ENCODE measurements at places on chromosomes 1 and 21.

- no peaks in the 10 kb centered on the region for H3K36me3 ChIP-seq
- no peaks in the 10 kb centered on the region for H3K27me3 ChIP-seq
- DNase-seq = no peak
- no peak overlapping the region for H3K4me3 ChIP-seq
- no peak overlapping the region for H3K27ac ChIP-seq
Observed at GRCh38 chr1:86848654-86849053, 65.3 kb downstream of the SELENOF start.

- DNase-seq = no peak
- no peaks in the 10 kb centered on the region for H3K27me3 ChIP-seq
- H3K4me3 ChIP-seq = no peak overlapping the region
- H3K4me1 ChIP-seq = peaks cover 2% of the 10 kb centered on the region
- no peak overlapping the region for H3K27ac ChIP-seq
- H3K36me3 ChIP-seq = peaks cover 4% of the 10 kb centered on the region
Observed at GRCh38 chr1:181077576-181078242, 10.8 kb upstream of the IER5 start.

- H3K4me1 ChIP-seq = peaks cover 2% of the 10 kb centered on the region
- no peak overlapping the region for H3K27ac ChIP-seq
- H3K27me3 ChIP-seq = no peaks in the 10 kb centered on the region
Observed at GRCh38 chr1:59815892-59816291, 1.1 kb downstream of the HOOK1 start.

DNA sequence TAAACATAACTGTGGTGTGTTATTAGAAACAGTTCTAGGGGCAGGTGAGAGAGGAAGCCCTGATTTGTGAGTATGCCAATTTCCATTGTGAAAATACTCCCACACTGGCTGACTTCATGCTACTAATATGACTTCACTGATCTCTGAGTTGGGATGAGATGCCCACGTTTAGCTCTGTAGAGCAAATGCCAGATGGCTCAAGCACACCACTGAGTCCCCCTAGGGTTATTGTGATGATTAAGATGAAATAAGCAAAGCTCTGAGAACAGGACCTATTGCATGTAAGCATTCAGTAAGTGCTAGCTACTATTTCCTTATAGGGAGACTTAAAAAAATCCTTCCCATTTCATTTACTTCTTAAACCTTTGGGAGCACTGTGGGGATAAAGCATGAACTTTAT is 117.6 kb downstream of the CENPF start:
- DNase-seq = no peak
- H3K27ac ChIP-seq = no peak overlapping the region
- no peaks in the 10 kb centered on the region for H3K36me3 ChIP-seq
- no peak overlapping the region for H3K4me3 ChIP-seq

- no peak overlapping the region for H3K27ac ChIP-seq
- H3K4me3 ChIP-seq = no peak overlapping the region
- no peaks in the 10 kb centered on the region for H3K36me3 ChIP-seq
- no peak for DNase-seq
- H3K4me1 ChIP-seq = no peaks in the 10 kb centered on the region
Observed at GRCh38 chr1:117179471-117179870, 31.3 kb downstream of the VTCN1 start.

Data from H9 (cell line).